ENCODE measurements at places on chromosomes 11 and 22. TPM values are rescaled to one million over a fixed set of nuclear protein-coding genes. Genes with fewer than 3 reads are reported as not detected.

DNA sequence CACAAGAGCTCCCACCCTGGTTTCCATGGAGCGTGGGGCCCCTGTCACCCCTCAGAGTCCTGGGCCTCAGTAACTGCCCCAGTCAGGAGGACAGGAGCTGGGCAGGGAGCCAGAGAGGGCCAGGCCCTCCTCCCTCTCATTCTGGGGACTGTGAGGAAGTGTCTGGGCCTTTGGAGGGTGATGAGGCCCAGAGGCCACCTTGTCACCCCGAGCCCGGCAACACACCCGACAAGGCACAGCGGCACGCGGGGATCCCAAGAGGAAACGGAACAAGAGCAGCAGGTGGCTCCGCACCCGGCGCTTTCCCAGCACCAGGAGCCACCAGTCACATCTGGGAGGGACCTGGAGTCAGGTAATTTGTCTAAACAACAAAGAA, 72.1 kb downstream of the CELSR1 start:
- H3K4me3 ChIP-seq: no peak overlapping the region
- DNase-seq: no peak
- H3K27me3 ChIP-seq: no peaks in the 10 kb centered on the region
- no peaks in the 10 kb centered on the region for H3K4me1 ChIP-seq
- H3K27ac ChIP-seq: no peak overlapping the region

- H3K36me3 ChIP-seq: peaks cover 4% of the 10 kb centered on the region
- peaks cover 36% of the 10 kb centered on the region for H3K27me3 ChIP-seq
- H3K4me1 ChIP-seq: peaks cover 9% of the 10 kb centered on the region
- no peak for DNase-seq
Observed at GRCh38 chr22:19152942-19153883, 3.1 kb upstream of the GSC2 start.

- DNase-seq: peak; percentile 69
- no peak overlapping the region for H3K27ac ChIP-seq
- no peaks in the 10 kb centered on the region for H3K27me3 ChIP-seq
- no peak overlapping the region for H3K4me3 ChIP-seq
Observed at GRCh38 chr11:64152841-64153691, 12.8 kb downstream of the MACROD1 start.

DNA sequence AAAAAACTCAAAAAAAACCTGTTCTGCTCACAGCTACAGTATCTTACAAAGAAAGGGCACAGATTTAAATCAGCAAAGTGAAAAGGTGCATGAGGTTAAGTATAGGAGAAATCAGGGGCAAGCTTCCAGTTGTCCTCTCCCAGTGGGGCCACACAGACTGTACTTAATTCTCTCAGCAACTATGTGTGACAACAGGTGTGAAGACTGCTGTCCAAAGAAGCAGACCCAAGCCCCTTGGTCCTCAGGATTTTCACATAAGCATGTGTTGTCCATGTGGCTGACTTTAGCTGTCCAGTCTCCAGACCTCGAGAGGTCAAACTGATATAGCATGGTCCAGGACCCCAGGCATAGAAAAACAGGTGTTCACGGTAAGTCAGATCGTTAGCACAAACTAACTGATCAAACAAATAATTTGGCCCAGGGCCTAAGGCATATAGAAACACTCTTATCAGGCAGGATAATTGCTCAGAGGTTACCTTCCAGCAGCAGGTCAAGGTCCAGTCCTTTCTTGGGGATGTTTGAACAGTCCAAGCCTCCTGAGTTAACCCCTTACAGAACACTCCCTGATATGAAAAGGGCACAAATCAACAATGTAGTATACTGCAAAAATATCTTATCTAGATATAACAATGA, 21.1 kb upstream of the CSTF3 start:
- no peak for DNase-seq
- peaks cover 2% of the 10 kb centered on the region for H3K36me3 ChIP-seq
- H3K4me3 ChIP-seq: no peak overlapping the region
- H3K27ac ChIP-seq: no peak overlapping the region

DNA sequence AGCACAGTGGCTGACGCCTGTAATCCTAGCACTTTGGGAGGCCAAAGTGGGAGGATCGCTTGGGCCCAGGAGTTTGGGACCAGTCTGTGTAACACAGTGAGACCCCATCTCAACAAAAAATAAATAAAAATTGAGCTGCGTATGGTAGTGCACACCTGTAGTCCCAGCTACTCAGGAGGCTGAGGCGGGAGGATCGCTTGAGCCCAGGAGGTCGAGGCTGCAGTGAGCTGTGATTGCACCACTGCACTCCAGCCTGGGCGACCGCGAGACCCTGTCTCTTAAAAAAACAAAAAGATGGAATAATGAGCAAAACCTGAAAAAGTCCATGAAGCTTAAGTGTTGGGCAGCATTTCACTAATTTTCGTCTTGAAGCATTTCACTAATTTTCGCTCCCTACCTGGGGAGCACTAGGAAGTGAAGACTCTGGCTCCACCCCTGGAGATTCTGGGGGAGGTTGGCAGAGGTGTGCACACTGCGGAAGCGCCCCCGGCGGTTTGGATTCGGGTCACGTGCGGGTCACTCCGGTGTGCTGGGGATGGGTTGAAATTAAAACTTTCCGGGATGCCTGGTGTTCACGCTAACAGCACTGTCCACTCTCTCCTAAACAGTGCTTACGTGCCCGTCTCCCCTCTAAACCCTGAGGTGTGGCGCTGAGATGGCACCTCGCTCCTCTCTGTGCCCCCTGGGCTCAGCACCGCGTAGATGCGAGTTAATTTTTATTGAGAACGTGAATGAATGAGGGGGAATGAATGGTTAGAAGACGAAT, 906 bp upstream of the NAA40 start:
- peak overlapping the region; percentile 80 for H3K4me3 ChIP-seq
- no peak for DNase-seq
- peaks cover 9% of the 10 kb centered on the region for H3K36me3 ChIP-seq
- peak overlapping the region; percentile 73 for H3K27ac ChIP-seq
- peaks cover 2% of the 10 kb centered on the region for H3K27me3 ChIP-seq

DNA sequence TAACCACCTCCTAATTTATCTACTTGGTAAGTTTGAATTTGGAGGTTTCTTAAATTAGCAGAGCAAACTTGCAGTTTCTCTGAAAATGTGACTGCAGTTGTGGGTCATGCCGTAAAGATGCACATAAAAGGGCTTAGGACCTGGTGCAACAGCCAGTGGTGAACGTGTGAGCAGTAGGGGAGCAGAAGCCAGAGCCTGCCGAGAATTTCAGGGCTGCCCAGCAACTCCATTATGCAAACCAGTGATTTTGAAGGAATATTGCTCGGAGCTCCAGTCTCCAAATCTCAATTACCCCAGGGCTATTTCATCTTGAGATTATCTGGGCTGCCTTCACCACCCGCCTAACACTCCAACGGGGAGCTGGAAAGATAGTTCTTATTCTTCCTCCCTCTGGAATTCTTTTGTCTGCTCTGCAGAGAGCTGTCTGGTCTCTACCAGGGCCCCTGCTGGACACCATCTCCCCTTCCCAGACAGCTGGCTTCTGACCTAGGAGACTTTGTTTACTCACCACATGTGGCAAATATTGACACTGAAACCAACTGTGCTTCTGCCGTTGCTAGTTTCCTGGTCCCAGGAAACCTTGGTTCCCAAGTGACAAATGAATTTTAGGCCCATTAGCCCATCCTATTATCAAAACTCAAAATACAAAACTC, 93.9 kb downstream of the DSCAML1 start:
- H3K36me3 ChIP-seq: no peaks in the 10 kb centered on the region
- no peak for DNase-seq
- H3K27ac ChIP-seq: no peak overlapping the region

- peak overlapping the region; percentile 41 for H3K4me3 ChIP-seq
- DNase-seq: peak; percentile 33
- peaks cover 37% of the 10 kb centered on the region for H3K4me1 ChIP-seq
- peaks cover 2% of the 10 kb centered on the region for H3K36me3 ChIP-seq
- peaks cover 6% of the 10 kb centered on the region for H3K27me3 ChIP-seq
Observed at GRCh38 chr11:4610258-4610935, 2.4 kb upstream of the TRIM68 start.

DNA sequence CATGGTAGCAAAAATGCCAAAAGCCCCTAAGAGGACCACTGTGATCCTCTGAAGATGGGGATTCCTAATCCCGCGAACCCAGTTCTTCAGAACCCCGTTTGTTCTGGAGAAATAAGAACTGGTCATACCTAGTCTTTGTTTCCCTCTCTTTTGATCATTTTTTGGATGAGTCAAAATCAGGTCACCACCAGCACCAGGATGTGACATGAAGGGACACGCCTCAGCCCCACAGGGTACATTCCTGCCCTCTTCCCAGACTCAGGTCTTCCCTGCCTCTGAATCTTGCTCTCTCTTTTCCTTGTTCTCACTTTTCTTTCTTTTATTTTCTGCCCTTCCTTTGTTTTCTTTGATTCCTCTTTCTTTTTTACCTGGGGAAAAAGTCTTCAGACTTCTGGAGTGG, 14.6 kb upstream of the ANO1 start:
- no peak overlapping the region for H3K4me3 ChIP-seq
- H3K36me3 ChIP-seq: no peaks in the 10 kb centered on the region
- H3K27ac ChIP-seq: no peak overlapping the region
- no peaks in the 10 kb centered on the region for H3K27me3 ChIP-seq
- no peaks in the 10 kb centered on the region for H3K4me1 ChIP-seq
- DNase-seq: no peak

GRCh38 chr11:42025121-42025803, 565.8 kb upstream of the LRRC4C start:
- no peaks in the 10 kb centered on the region for H3K27me3 ChIP-seq
- H3K27ac ChIP-seq: no peak overlapping the region
- H3K36me3 ChIP-seq: no peaks in the 10 kb centered on the region
- no peak overlapping the region for H3K4me3 ChIP-seq
- DNase-seq: no peak

- H3K4me3 ChIP-seq: no peak overlapping the region
- H3K27me3 ChIP-seq: no peaks in the 10 kb centered on the region
- H3K4me1 ChIP-seq: no peaks in the 10 kb centered on the region
- H3K27ac ChIP-seq: no peak overlapping the region
- no peak for DNase-seq
- no peaks in the 10 kb centered on the region for H3K36me3 ChIP-seq
Observed at GRCh38 chr11:131889146-131889577, 518.7 kb downstream of the NTM start.

The DEPDC7 gene
- 1.6 TPM for total RNA-seq

The SCGB2A2 gene
- total RNA-seq: not detected

The SLC5A4 gene
- total RNA-seq: not detected

The ELF5 gene
- total RNA-seq: not detected

The HBG2 gene
- not detected for total RNA-seq

The LSP1 gene
- 687 TPM for total RNA-seq

The NELL1 gene
- not detected for total RNA-seq

The GGT5 gene
- 0.35 TPM for total RNA-seq
